Stimulated activated CD4-positive, alpha-beta T cell treated with anti-CD3 and anti-CD28 coated beads, Interleukin-2, amount 100 ng/mL, for 48 hours (primary cell): ENCODE measurements at places on chromosomes 7 and 10.

DNA sequence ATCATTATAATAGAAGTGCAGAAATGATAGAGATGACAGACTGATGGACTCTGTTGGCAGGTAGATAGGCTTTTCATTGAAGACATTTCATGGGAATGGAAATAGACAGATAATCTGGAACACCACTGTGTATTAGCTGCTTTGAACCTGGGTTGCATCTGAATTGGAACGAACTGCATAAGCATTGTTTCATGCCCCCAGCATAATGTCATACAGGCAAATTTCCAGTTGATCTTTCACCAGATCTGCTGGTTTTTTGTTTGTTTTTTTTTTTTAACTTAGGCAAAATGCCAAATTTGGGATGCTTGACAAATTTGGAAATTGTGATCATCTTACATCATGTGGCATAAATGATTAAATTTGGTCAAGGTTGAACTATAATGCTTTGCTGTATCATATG lies 172.1 kb upstream of the AOAH start:
- no peak for DNase-seq

GRCh38 chr7:120856621-120857352 lies 1.2 kb downstream of the TSPAN12 start:
- no peak for DNase-seq

DNA sequence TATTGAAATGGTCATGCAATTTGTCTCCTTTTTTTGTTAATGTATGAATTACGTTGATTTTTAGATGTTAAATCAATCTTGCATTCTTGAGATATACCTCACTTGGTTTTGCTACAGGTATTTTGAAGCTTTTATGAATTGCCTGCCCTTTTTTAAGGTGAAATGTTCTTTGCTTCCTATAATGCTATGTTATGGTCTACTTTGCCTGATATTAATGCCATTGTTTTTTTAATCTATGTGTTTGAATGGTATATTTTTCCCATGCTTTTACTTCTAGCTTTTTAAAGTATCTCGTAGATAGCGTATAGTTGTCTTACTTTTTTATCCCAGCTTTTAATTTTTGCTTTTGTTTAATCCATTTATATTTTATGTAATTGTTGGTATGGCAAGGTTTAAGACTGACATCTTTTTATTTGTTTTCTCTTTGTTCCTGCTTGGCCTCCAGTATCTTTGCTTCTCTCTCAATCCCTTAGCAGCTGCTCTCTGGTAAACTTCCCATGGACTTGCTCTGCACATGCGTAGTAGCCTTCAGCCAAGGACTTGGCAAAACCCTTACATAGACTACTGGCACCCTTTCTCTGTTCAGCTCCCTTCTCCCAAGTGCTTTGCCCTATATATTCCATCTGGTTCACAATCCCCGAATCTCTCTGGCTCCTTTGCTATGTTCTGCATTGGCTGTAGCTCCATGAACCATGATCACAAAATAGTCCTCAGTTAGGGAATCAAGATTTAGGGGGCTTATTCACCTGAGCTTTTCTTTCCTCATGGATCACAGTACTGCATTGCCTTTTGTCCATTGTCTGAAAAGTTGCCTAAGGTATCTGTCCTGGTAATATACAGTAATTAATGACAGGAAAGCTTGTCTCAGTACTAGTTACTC lies 8.4 kb downstream of the TRIM24 start:
- DNase-seq: no peak

GRCh38 chr10:24900888-24901685 lies 51.3 kb downstream of the PRTFDC1 start:
- no peak for DNase-seq

DNA sequence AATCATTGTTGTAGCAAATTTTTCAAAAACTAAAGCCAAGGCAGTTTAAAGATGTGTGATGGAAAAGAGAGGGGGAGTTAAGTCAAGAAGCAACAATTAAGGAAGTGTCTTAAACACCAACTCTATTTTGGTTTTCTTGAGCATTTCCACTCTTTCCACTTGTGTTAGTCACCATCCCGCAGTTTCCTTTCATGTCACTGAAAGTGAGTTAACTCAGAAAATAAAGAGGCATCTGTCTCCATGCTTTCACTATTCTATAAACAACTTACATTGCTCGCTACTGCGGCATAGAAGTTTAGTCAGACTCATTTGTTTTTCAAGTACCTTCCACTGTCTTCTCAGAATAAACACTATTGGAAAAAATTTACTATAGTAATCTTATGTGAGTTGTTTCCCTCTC lies 284.9 kb upstream of the SEMA3D start:
- no peak for DNase-seq

GRCh38 chr7:116089293-116089692 lies 58.7 kb upstream of the TFEC start:
- DNase-seq: no peak

GRCh38 chr7:134024739-134025138 lies 102.4 kb upstream of the LRGUK start:
- DNase-seq: no peak

GRCh38 chr7:2663121-2663886 lies 24.7 kb upstream of the AMZ1 start:
- DNase-seq: no peak

DNA sequence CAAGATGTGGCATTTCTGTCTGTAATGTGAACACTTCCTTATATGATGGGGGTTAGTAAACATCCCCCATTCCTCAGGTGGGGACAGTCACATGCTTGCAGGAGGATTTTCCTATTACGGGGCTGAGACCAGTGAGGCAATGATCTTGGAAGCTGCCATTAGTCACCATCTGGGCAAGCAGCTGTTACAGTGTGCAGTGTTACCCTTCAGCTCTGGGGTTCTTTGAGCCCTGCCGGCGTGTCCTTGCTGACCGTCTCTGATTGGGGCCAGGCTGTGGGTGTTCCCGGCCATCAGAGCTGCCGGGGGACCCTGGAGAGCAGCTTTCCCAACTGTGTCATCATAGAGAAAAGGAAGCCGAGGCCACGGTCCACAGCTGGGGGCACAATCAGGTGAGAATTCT lies 126.8 kb upstream of the FAM20C start:
- DNase-seq: no peak

GRCh38 chr7:17934094-17934493 lies 6.2 kb downstream of the SNX13 start:
- no peak for DNase-seq

DNA sequence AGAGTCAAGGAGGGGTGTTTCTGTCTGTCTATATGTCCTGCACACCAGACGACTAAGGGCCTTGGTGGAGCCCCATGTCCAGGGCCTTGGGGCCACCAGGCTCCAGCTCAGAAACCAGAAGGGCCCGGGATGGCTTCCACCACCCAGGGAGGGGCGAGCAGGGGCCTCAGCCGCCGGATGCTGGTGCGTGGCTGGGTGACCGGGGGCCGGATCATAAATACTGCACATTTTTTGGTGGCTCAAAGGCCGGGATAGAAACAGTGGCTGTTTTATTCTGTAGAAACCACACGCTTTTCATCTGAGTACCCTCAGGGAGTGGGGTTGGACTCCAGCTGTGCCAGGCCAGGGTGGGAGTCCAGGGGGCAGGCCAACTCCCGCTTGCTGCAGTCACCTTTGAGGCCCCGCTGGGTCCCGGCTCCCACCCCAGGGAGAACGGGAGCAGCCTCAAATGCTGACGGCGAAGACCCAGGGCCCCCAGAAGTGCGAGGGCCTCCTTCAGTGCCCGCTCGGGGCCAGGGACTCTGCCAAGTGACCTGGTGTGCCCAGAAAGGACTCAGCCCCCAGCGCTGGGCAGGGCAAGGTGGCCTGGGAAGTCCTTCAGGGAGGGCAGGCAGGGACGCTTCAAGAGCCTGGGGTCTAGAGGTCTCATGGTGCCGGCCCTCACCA lies 28.2 kb downstream of the PDGFA start:
- DNase-seq: no peak

DNA sequence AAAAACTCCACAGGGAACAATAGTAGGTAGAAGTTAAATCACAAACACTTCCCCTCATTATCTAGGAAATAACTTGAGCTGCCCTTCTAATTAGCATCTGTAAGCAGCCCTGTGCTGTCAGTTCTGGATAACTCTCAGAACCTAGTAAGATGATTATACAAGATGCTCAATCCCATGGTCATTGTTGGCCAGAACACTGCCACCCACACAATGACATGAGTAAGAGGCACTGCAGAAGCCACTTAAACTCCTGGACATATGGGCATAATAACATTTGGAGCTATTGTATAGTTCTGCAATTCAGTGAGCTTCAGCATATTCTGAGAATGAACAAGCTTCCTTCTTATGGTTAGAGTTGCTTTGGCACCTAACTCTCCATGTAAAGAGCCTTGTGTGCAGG lies 153.8 kb downstream of the PLPP4 start:
- no peak for DNase-seq

- no peak for DNase-seq
These were observed 258.5 kb downstream of the DNAJB6 start for GRCh38 chr7:157595086-157595855.

DNA sequence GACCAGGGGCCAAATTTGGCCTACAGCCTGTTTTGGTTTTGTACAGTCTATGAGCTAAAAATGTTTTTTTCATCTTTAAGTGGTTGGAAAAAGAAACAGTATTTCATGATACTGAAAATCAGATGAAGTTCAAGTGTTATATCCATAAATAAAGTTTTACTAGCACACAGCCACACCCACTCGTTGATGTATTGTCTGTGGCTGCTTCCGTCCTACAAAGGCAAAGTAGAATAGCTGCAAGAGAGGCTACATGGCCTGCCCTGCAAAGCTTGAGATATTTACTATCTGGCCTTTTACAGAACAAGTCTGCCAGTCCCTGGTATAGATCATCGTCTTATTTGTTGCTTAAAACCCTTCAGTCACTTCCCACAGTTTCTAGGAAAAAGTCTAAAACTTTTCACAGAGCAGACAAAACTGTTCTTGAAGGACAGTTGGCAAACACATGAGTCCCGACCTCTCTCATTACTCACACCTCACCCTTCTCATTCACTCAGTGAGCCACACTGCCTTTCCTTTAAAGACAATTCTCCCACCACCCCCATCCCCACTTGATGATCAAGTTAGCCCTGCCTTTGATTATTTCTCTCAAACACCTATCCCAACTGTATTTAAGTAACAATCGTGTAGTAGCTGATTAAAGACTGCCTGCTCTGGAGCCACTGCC lies 9.9 kb downstream of the RHEB start:
- DNase-seq: no peak

GRCh38 chr10:82925547-82925946 lies 1050.6 kb downstream of the NRG3 start:
- no peak for DNase-seq

DNA sequence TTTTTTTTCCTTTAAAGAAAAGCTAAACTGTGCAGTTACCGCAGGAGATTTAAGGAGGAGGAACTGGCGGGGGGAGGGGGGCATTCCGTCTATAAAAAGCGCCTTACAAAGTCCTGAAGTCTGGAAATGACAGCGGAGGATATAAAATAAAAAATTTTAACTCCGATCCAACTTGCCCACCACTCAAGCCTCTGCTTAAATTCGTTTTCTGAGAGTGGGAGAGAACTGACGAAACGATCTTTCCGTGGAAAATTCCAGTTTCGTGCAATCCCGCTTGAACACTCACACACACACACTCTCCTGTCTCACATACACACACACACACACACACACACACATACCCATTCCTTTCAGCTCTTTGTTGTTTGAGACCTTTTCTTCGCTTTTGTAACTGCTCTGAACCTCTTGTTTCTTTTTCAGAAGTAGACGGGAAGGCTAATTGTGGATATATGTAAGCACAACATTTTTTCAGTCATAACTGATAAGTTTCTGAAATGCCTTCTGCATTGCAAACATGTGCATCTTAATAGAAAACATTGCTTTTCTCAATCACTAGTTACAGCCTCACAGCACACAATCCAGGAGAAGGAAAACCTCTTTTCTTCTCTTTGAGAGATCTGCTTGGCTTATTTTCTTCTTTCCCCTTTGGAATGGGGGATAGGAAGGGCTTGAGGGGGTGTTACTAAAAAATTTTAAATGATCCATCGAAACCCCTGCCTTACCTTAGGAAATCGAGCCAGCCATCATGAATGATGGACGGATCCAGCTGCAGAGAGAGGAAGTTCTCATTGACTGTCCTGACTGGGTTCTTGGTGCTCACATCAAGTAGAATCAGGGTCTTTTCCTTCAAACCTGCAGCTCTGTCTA lies 628 bp downstream of the HPSE2 start:
- DNase-seq: no peak

DNA sequence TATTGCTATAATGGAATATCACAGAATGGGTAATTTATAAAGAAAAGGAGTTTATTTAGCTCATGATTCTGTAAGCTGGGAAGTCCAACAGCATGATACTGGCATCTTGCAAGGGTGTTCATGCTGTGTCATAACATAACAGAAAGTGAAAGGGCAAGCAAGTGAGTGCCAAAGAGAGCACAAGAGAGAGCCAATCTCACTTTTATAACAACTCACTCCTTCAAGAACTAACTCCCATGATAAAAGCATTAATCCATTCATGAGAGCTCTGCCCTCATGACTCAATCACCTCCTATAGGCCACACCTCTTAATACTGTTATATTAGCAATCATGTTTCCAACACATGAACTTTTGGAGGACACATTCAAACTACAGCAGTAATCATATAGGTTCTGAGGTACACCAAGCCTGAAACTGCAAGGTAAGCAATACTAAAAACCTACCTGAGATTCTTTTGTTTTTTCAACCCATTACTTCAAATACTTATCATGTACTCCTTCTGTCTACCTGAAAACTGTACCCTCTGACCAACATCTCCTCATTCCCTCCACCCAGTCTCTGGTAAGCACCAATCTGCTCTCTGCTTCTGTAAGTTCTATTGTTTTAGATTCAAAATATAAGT lies 219.7 kb downstream of the MTERF1 start:
- no peak for DNase-seq

DNA sequence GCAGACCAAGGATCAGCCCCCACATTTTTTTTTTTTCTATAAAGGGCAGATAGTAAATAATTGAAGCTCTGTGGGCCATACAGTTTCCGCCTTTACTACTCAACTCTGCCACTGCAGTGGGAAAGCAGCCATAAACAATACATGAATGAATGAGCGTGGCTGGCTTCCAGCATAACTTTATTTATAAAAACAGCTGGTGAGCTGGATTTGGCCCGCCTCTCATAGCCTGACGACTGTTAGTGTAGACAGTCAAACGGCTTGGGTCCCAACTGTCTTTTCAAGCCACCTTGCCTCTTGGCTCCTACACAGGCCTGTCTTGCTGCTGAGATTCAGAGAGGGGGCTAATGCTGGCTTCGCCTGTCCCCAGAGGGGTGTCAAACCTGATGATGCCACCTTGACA lies 169.8 kb upstream of the GPR26 start:
- no peak for DNase-seq

GRCh38 chr10:130772056-130772455 lies 539.5 kb downstream of the TCERG1L start:
- DNase-seq: no peak
